Fibroblast of skin of right biceps (primary cell): ENCODE measurements at places on chromosomes 7 and 10.

- DNase-seq: no peak
These were observed at the start of gene KCNIP2 for GRCh38 chr10:101843032-101844021. TSS of gene KCNIP2 (minus strand) at chr10:101843800. CDS start at chr10:101843568, 232 bp downstream.

DNA sequence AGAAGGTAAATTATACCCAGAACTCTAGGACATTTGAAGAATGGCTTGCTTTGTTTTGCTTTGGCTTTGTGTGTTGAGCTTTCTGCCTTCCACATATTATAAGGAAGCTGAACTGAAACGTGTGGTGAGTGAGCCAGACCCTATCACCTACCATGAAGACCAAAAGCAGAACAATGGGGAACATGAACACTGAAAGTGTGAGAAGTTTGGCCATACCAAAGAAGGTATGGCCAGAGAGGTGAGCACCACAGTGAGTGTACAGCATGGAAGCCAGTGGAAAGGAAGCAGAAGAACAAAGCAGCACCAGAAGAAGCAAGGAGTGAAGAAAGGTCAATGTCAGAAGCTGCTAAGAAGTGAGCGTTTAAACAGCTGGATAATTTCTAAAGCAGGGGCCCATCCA lies 59.7 kb upstream of the CCDC71L start:
- DNase-seq: no peak

DNA sequence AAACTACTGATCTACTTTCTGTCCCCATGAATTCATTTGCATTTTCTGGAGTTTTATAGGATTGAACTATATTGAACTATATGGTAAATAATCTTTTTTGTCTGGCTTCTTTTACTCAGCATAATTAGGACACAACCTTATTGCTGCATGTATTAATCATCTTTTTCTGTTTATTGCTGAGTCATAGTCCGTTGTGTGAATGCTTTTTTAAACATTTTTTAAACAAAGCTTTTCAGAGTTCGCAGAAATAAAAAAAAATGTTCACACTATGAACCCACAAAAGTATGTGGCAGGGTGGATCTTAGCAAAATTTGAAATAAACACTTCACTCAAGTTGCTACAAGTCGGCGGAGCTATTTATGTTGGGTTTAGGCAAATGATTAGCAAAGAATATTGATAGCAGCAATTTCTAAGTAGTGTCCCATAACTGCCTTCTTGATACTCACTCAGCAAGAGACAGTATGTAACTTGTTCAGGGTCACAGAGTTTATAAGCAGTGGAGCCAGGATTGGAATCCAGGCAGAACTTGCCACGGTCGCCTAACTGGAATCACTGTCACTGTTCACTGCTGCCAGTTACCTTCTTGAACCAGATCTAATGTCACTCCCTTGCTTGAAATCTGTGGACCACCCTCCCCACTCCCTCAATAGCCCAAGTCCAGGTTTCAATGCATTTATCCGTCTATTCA lies 5.6 kb downstream of the CH25H start:
- no peak for DNase-seq

GRCh38 chr7:133082390-133082766 lies 488 bp upstream of the CHCHD3 start:
- DNase-seq: no peak

GRCh38 chr7:38677981-38678697 lies 47.0 kb upstream of the AMPH start:
- no peak for DNase-seq

DNA sequence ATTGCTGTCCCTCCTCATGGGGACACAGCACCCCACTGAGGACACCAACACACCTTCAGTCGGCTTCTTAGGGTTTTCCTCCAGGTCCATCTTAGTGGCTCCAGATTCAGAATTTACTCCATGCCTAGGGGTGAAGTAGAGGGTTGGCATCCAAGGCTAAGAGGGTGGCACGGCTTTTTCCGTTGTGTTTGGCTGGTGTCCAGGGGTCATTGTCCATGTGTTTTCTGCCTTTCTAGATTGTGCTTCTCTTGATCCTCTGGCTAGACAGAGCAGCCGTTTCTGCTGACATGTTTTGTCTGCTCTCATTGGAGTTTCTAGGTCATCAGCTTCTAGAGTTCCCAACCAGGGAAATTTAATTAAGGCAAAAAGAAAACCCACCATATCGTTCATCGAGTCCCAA lies 291.6 kb upstream of the CELF2 start:
- no peak for DNase-seq

DNA sequence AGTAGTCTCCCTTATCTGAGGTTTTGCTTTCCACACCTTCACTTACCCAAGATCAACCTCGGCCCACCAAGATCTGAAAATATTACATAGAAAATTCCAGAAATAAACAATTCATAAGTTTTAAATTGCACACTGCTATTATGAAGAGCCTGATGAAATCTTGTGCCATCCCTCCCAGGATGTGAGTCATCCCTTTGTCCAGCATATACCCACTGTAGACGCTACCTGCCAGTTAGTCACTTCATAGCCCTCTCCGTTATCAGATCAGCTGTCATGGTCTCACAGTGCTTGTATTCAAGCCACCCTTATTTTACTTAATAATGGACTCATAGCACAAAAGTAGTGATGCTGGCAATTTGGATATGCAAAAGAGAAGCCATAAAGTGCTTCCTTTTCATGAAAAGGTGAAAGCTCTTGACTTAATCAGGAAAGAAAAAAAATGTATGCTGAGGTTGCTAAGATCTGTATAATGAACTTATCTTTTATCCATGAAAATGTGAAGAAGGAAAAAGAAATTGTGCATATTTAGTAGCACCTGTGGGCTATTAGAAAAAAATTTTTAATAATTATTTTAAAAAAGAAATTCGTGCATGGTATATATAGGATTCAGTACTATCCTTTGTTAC lies 9.8 kb upstream of the MRPS16 start:
- peak; percentile 73 for DNase-seq

DNA sequence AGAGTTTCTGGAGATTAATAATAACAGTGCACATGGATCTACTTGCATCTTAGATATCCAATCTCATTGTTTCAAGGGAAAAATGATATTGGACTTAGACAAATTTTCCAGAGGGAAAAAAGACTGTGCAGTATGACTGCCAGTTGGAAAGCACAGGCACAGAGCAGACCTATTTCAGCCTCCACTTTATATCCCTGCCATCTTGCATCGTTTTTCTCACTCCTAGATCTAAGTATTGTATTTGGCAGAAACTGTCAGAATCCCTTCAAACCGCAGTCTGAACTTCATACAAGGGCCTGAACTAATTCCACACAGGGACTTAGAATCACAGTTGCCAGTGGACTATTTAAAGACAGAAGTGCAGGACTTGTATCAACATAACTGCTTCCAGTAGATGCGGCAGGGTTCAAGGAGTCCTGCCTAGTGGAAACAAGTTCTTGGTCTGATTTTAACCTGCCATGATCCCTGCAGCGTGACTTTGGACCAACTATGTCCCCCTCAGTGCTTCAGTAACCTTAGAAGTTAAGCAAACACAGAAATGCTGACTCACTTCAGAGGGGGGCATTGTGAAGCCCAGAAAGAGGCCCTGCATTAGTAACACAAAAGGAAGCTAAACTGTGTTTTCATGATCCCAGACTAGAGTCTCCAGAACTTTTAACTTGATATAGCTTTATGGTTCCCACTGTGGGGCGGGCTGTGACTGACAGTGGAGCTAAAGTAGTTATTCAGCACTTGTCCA lies 95.7 kb upstream of the PALS2 start:
- peak; percentile 84 for DNase-seq

DNA sequence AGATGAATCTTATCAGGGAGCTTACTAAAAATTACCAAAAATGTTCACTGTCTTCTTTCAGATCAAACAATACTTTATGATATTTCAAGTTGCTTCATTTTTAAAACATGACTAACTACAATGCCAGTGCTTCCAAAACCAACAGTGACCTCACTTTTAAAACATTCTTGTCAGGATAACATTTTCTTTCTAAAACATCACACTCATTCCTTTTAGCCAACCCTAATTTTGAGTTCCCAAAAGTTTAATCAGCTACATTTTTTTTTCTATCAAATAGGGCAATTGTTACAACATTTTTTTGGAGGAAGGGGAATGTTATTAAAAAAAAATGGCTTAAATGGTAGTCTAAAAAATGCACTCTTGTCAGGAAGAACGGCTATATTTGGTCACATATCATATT lies 37.3 kb downstream of the RTKN2 start:
- peak; percentile 95 for DNase-seq

DNA sequence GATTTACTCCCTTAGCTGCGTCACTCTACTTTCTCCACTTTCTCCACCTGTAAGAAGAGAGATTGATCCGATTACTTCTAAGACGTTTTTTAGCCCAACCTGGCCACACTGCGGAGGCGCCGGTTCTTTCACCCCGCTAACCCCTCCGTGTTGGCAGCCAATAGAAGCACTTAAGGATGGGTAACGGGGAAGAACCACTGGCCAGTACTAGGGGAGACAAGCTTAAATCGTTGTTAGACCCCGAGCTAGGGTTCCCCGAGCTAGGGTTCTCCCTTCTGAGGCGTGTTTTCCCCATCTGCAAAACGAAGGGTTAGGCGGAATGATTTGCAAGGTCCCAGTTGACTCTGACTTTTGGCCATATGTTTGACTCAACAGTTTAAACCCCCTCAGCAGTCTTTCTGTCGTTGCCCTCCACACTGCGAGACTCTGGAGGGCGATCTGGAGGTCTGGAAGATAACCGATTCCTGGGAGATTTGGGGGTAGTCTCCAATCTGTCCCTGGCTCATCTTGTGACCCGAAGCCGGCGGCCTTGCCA lies 644 bp downstream of the UMAD1 start:
- peak; percentile 12 for DNase-seq

- DNase-seq: no peak
These were observed 370.5 kb upstream of the NPVF start for GRCh38 chr7:25598765-25599164.

GRCh38 chr7:27614095-27614494 lies 48.6 kb downstream of the HIBADH start:
- no peak for DNase-seq

DNA sequence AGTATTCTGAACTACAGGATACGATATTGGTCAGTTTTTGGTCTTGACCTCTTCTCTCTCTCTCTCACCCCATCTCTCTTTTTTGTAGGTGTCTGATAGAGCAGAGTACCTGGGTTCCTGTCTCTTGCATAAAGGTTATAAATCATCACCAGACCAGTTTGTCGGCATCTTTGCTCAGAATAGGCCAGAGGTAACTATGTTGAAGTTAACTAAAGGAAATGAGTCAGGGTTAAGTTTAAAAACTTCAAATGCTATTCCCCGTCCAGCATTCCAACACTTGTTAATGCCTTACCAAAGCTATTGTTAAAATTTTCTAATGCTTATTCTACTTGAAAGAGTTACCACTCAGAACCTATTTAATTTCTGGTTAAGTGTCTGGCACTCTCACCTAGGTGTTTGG lies 30.7 kb downstream of the ACSL5 start:
- no peak for DNase-seq

GRCh38 chr7:150895809-150896208 lies 43.5 kb downstream of the AOC1 start:
- DNase-seq: no peak

GRCh38 chr7:120677535-120677934 lies 180.4 kb downstream of the TSPAN12 start:
- DNase-seq: no peak

GRCh38 chr7:146414373-146414772 lies 297.8 kb downstream of the CNTNAP2 start:
- peak; percentile 8 for DNase-seq

DNA sequence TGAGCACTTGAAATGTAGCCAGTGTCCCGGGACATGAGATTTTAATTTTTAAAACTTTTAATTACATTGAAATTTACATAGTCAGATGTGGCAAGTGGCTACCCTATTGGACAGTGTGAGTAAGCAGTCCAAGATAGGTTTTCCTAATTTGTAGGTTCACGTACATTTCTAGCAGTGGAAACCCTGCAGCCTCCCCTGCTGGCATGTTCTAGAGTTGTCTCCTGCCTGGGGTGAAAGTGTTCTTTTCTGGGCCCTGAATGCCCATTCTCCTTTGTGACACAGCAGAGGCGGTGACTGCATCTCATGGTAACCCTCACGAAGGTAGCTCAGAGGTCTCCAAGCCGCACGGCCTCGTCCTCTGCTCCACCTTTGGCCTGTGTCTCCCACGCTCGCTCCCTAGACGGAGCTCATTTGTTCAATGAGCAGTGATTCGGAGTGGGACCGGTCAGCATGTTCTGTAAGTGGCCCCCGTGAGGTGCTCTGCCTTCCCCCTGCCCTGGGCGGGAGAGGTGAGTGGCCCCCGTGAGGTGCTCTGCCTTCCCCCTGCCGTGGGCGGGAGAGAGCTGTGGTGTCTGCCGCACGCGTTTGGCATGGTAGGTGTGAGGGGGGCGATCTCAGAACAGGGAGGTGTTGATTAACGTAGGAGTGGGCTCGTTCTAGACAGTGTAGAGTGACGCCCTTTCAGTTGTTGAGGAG lies 18.0 kb downstream of the WDR37 start:
- no peak for DNase-seq

DNA sequence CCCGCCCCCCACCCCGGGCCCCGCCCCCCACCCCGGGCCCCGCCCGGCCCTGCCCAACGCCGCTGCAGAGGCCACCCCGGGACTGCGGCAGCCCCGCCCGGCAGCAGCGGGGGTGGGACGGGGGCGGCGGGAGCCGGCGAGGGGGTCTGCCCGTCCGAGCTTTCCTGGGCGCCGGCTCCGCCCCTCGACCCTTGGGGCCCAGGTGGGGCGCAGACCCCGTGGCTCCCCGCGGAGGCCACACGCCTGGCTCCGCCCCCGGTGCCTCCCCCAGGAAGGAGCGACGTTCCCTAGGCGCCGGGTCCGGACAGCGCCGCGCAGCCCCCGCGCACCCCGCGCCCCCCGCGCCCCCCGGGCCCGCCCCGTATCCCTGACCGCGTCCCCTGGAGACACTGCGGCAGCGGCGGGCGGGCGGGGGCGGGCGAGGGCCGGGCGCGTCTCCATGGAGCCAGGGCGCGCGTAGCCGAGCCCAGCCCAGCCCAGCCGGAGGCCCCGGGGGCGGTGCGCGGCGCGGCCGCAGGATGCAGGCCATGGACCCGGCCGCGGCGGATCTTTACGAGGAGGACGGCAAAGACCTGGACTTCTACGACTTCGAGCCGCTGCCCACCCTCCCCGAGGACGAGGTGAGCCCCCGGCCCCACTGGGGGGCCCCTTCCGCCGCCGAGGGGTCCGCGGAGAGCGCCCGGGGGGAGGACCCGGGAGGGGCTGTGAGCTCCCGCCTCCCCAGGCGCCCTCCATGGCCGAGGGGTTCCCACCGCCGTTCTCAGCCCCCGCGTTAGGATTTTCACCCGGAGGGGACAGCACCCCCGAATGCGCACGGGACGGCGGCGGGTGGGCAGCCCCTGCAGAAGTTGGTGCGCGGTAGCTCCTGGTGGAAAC lies at the start of gene KNDC1:
Gene KNDC1 (plus strand): TSS at position 270 of the 876 bp plus-strand sequence. CDS start 249 bp downstream, at position 519.
- DNase-seq: no peak

DNA sequence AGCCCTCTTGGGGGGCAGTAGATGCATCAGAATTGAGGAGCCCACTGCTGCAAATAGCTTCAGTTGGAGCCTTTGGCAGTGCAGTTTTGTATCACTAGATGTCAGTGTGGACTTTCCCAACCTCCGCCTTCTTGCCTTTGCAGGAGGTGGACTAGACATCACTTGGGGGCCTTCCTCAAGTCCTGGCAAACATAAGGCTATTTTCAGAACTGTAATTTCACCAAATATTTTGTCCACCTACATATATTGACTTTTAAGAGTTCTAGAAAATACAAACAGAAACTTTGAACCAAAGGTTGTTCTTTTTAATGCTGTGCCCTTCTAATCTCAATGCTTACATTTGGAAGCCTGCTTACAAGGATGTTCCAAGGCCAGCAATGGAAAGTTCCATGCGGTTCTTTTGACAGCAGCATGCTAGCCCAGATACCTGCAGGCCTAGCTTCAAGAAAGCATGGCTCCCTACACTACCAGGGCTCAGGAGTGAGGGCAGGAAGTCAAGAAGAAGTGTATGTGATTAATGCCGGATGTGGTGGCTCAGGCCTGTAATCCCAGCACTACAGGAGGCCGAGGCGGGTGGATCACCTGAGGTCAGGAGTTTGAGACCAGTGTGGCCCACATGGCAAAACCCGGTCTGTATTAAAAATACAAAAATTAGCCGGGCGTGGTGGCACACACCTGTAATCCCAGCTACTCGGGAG lies 8.0 kb upstream of the ZNRF2 start:
- DNase-seq: peak; percentile 55
